ENCODE measurements at places on chromosomes 7 and 10. TPM values are rescaled to one million over a fixed set of nuclear protein-coding genes. Genes with fewer than 3 reads are reported as not detected.

DNA sequence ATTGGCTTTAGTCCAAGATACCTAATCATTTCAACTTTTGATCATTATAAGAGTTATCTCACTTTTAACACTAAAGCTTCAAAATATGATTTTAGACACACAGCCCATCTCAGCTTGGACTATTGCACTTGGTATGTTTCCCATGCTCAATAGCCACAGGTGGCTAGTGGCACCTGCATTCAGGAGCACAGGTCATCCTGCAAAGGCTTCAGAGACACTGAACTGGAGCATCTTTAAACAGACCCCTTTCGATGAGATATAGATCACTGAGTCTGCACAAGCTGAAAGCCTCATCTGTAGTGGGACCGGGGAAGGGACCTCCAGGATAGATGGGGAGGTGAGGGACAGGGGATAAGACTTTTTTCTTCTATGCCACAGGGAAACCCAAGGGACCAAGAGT is 48.5 kb upstream of the TARP start:
- H3K36me3 ChIP-seq, result no peaks in the 10 kb centered on the region
- no peak for DNase-seq
- H3K27me3 ChIP-seq, result no peaks in the 10 kb centered on the region
- no peak overlapping the region for H3K27ac ChIP-seq
- H3K4me1 ChIP-seq, result no peaks in the 10 kb centered on the region

GRCh38 chr7:1856888-1857441 is 186.9 kb downstream of the ELFN1 start:
- no peaks in the 10 kb centered on the region for H3K36me3 ChIP-seq
- H3K27me3 ChIP-seq, result no peaks in the 10 kb centered on the region
- no peak overlapping the region for H3K4me3 ChIP-seq
- no peaks in the 10 kb centered on the region for H3K4me1 ChIP-seq
- no peak for DNase-seq

- no peak overlapping the region for H3K4me3 ChIP-seq
- no peaks in the 10 kb centered on the region for H3K27me3 ChIP-seq
- peak; percentile 33 for DNase-seq
- H3K27ac ChIP-seq, result no peak overlapping the region
- no peaks in the 10 kb centered on the region for H3K36me3 ChIP-seq
- no peaks in the 10 kb centered on the region for H3K4me1 ChIP-seq
These were observed 205.6 kb upstream of the CSTF2T start for GRCh38 chr10:51905032-51905431.

- H3K4me1 ChIP-seq, result no peaks in the 10 kb centered on the region
- H3K36me3 ChIP-seq, result no peaks in the 10 kb centered on the region
- no peak overlapping the region for H3K27ac ChIP-seq
- no peak overlapping the region for H3K4me3 ChIP-seq
- no peaks in the 10 kb centered on the region for H3K27me3 ChIP-seq
These were observed 12.2 kb upstream of the SLC35B4 start for GRCh38 chr7:134328900-134329299.

- no peaks in the 10 kb centered on the region for H3K27me3 ChIP-seq
- DNase-seq, result peak; percentile 33
- no peak overlapping the region for H3K4me3 ChIP-seq
- no peaks in the 10 kb centered on the region for H3K36me3 ChIP-seq
- no peaks in the 10 kb centered on the region for H3K4me1 ChIP-seq
- no peak overlapping the region for H3K27ac ChIP-seq
These were observed 612.1 kb upstream of the FZD8 start for GRCh38 chr10:36254199-36254598.

Gene GRM8
- 3.2 TPM for total RNA-seq

Gene PDK4
- 45.0 TPM for total RNA-seq

Gene CPN1
- total RNA-seq, result not detected

Gene SHH
- total RNA-seq, result 15.2 TPM

Gene SAMD9L
- 14.9 TPM for total RNA-seq

All from kidney (tissue), 22 donors.